ENCODE measurements at places on chromosomes 4 and X.
A peak's percentile ranks its signal among the peaks of the same experiment; 100 is the strongest.

DNA sequence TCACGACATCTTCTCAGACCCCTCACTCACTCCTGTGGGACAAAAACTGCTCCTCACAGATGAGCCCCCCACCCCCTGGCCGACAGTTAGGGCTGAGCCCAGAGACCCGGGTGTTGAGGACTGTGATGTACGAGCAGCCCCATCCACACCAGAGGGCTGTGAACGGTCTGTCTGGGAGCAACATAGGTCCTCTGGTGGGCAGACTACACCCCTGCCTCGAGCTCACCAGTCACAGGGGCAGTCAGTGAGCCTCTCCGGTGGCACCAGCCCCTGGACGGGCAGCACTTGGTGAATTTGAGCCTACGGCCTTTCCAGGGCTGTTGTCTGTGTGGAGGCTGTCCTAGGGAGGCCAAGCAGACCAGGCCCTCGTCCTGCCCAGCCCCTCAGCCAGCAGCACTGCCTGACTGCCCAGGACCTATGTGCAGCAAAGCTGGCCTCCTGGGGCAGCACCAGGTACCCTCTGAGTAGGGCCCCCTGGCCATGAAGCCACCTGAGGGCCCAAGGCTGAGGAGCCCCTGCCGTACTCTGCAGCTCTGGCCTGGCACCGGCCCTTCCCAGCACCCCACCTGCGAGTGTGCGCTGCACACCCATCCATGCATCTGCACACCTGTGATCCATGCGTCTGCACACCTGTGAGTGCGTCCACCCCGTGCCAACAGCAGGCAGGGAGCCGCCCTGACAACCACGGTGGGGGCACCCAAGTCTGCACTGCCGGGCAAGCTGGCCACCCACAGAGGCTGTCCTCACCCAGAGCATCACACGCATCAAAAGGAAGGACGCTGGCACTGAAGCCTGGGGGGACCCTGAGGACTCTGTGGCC lies 111.6 kb upstream of the NKX1-1 start:
- no peak for DNase-seq

DNA sequence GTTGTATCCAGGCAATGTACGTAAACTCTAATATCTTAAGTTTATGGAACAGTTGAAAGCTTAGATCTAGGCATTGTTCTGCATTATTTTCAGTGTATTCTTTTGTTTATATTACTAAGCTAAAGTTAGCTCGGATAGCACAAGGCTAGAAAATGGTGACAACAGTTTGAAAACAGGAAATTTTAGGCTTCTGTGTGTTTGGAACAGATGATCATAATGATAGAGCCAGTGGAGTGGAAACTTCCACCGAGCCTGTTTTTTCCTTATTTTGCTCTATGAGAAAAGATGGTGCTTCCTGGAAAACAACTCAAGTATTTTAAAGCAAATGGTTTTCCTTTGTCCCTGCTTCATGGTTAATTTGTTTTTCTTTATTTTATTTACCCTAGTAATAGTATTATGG lies 70.8 kb downstream of the GAB1 start:
- DNase-seq = no peak

DNA sequence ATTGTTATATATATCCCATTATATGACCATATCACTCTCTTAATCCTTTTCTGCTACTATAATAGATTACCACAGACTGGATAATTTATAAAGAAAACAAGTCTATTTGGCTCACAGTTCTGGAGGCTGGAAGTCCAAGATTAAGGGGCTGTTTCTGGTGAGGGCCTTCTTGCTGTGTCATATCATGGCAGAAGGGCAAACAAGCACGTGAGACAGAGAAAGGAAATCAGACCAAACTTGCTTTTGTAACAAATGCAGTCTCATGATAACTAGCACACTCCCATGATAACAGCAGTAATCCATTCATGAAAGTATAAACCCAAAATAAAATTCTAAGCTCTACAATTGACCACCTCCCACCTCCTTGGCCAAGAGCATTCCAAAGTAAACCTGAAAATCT lies 16.3 kb upstream of the TAB3 start:
- no peak for DNase-seq

- no peak for DNase-seq
These were observed 54.6 kb downstream of the NIPAL1 start for GRCh38 chr4:48071191-48071590.

DNA sequence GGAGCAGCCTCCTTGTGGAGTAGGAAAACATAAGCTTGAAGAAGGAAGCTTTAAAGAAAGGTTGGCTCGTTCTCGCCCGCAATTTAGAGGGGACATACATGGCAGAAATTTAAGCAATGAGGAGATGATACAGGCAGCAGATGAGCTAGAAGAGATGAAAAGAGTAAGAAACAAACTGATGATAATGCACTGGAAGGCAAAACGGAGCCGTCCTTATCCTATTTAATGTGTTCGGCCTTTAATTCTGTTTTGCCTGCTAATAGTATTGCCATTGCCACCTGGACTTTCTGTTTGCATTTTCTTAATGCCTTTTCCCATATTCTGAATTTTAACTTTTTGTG lies 1.4 kb downstream of the TCEAL1 start:
- DNase-seq = no peak

GRCh38 chrX:153631907-153632594 lies 15.0 kb upstream of the DUSP9 start:
- DNase-seq = no peak

GRCh38 chrX:148580016-148580415 lies 79.6 kb downstream of the AFF2 start:
- DNase-seq = no peak

DNA sequence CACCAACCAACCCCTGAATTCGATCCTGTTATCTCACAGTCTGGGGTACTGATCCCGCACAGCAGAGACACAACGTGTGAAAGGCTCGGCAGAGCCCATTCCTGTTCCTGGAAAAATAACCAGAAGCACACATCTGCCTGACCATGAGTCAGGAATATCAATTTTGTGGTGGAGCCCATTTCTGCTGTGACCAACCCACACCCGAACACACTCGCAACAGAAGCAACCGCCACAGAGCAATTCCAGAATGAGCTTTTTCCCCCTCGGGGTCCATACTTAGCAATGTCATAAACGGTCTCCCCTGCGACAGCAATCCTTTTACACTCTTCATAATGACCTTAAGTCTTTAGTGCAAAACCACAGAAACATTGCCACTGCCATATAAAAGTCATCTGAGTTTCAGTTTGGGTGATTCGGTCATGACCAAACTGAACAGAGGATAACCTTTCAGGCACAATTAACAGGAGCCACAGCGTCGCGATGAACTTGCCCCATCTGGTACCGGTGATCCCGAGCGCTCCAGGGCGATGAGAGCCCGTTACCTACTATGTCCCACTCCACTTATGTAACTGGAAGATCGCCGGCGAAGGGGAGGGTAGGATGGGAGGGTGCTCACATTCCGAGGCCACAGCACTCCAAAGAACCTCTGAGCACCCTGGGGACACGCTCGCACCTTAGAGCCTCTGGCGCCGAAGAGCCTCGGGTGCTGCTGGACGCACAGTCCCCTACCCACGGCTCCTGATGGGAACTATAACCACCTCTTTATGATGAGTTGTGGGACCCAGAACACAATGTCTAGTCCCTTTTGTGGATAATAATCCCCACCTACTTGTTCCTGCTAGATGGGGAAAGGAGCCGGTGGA lies 1.1 kb downstream of the MECP2 start:
- DNase-seq = no peak

GRCh38 chr4:156999175-156999517 lies 27.5 kb upstream of the PDGFC start:
- no peak for DNase-seq

GRCh38 chr4:19993242-19993641 lies 258.5 kb upstream of the SLIT2 start:
- DNase-seq = no peak

- peak; percentile 6 for DNase-seq
These were observed 1.4 kb downstream of the RAI2 start for GRCh38 chrX:17859609-17860178.

DNA sequence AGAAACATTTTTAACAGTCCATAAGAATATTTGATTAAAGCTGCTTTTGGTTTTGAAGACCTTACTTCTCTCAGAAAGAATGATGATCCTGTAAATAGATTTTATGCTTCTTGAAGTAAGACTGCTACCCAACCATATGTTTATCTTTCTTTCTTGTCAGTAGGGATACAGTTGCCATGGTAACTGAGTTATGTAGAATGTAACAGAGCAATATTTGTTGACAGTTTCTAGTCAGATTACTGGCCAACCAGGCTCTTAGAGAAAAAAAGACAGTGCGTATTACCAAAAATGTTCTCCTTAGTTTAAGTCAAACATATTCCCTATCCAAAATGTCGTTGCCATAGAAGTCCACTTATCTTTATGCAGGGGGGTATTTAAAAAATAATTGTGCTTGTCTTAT lies 456.8 kb downstream of the PRR32 start:
- no peak for DNase-seq

DNA sequence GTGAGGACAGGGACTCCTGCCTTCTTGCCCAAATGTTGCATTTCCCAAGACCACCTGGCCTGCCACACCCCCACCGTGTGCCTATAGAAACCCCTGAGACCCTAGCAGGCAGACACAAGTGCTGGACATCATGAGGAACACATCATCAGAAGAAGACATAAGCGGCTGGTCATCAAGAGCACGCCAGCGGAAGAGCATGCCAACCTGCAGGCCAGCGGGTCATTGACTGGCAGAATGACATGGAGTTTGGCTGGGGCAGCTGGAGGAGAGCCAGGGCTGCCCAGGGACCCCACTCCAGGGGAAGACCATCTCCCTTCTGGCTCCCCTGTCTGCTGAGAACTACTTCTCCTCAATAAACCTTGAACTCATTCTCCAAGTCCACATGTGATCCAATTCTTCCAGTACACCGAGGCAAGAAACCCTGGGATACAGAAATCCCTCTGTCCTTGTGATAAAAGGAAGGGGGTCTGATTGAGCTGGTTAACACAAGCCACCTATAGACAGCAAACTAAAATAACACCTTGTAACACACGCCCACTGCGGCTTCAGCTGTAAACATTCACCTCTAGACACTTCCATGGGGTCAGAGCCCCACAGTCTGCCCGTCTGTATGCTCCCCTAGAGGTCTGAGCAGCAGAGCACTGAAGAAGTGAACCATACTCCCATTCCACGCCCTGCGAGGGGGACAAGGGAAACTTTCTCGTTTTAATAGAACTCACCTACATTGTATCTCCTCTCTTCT lies 164.8 kb upstream of the EMCN start:
- DNase-seq = no peak

GRCh38 chr4:47763279-47763678 lies 74.6 kb downstream of the CORIN start:
- DNase-seq = no peak

DNA sequence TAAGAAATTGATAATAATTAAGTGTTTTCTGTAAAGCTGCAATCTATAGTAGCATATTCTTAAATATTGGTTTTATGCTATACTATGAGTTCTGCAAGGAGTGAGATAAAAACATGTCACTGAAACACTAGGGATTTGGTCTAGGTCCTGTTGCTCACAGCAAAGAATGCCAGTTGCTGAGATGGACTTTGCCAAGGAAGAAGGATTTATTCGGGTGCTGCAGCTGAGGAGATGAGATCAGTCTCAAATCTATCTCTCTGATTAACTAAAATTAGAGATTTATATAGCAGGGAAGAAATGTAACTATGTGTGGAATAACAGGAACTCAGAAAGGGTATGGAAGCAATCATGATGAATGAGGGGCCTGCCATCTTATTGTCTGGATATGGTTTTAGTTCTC lies 1569.9 kb downstream of the PCDH7 start:
- no peak for DNase-seq

- no peak for DNase-seq
These were observed 28.2 kb upstream of the SORBS2 start for GRCh38 chr4:185840201-185840600.

GRCh38 chr4:184885602-184886001 lies 59.8 kb upstream of the ACSL1 start:
- no peak for DNase-seq

DNA sequence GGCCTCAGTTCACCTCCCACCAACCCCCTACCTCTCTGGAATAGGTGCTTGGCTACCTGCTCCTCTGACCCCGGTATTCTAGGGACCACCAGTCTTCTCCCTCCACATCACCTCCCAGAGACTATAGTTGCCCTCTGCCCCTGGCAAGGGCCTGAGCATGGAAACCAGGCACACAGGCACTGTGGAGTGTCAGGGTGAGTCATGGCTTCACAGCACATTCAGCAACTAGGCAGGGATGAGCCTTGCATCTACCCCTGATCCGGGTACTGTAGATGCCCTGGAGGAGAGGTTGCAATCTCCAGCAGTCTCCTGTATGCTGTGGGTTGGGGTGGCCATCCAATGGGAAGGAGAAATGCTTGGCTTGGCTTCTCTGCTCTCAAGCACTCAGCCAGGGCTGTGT lies 472.7 kb downstream of the IDS start:
- no peak for DNase-seq

GRCh38 chr4:42460043-42460442 lies 62.8 kb downstream of the SHISA3 start:
- no peak for DNase-seq

DNA sequence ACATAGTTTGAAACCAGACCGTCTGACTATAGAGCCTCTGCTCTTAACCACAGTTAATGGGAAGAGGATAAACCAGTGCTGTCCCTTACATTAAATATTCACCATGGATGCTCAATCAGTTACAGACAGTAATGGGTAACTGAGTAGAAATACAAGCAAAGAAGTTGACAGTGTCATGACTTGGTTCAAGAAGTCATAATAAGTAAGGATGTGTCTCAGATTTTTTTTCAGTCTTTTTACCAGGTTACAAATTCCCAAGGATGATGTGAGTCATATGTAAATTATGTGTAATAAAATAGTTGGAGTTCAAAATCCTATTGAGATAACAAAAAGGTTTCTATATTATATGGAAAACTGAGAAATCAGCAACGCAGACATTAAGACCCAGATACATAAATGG lies 31.1 kb downstream of the ZCCHC4 start:
- DNase-seq = no peak

GRCh38 chr4:38308728-38309311 lies 348.6 kb downstream of the PTTG2 start:
- no peak for DNase-seq

- DNase-seq = no peak
These were observed 270.1 kb downstream of the NLGN4X start for GRCh38 chrX:5958523-5958922.

All from stimulated activated CD4-positive, alpha-beta T cell treated with anti-CD3 and anti-CD28 coated beads, Interleukin-1b, Interleukin-23, amount 100 ng/mL, for 4 hours (primary cell).